ENCODE measurements at places on chromosomes 2 and 18.

DNA sequence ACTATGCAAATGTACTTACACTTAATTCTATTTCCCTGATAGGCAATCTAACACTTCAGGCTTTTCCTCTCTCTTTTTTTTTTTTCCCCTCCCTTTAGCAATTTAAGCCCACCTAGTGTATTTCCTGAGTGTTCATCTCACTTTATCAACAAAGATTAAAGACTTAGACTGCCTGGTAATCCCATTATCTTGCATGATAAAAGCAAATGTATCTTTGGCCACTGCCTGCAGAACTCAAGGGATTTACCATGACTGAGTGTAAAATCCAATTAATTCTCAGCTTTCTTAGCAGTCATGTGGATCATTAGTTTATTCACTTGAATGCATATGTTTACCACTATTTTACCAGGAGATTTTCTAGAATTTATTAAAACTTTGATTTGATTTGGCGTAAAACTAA, 1102.2 kb upstream of the GYPC start:
- no peak for DNase-seq

DNA sequence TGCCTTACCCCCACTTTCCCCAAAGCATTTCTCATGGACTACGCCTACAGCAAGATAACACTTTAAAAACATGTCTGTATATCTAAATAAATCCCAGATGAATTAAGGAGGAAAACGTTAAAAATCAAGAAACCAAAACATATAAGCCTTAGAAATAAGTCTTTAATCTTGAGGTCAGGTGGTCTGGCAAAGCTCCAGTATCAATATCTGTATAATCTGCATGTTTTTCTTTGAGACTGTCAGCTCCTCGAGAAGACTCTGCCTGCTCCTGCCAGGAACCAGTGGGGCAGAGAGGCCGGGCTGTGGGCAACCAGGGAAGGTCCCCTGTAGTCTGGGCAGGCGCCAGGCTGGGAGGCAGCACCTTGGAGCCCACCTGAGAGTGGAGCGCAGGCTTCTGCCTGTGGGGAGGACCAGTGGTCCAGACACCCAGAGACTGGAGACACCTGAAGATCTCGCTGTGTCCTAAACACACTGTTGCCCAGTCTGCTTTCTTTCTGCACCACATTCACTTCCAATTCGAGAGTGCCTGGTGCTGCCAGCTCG, 291.0 kb upstream of the SOX11 start:
- DNase-seq = no peak

- DNase-seq = no peak
Measured at GRCh38 chr2:69082430-69082997, 69.5 kb downstream of the ANTXR1 start.

DNA sequence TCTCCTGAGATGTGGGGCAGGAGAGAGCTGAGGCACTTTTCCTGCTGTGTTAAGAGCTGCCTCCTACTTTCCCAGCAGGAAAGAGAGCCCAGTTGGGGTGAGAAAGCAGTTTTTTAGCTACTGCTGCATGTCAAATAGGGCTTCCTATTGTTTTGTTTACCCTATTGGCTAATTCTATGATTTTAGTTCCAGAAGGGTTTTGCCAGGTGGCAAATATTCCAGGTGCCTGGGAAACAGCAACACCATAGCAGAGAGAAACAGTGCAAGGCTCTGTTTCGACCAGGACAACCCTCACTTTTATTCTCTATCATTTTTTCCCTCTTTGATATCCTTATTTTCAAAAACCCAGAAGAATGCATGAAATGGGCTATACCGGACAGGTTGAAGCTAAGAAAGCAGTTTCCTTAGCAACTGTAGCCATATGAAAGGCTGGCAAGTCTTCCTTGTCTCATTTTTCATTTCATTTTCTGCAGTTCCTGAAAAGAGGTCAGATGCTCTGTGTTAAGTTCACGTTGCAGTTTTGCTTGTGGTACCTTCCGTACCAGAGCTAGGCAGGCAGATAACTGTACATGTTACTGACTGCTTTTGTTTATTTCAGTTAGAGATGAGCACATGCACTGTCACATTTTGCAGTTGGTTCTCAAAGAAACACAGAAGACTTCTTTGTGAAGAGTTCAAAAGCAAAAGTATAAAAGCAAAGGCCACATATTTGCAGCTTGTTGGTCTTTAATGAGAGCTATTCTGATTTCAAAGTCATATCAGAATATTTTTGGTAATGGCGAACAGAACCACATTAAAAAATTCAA, 84.8 kb downstream of the AQP4 start:
- DNase-seq = no peak

DNA sequence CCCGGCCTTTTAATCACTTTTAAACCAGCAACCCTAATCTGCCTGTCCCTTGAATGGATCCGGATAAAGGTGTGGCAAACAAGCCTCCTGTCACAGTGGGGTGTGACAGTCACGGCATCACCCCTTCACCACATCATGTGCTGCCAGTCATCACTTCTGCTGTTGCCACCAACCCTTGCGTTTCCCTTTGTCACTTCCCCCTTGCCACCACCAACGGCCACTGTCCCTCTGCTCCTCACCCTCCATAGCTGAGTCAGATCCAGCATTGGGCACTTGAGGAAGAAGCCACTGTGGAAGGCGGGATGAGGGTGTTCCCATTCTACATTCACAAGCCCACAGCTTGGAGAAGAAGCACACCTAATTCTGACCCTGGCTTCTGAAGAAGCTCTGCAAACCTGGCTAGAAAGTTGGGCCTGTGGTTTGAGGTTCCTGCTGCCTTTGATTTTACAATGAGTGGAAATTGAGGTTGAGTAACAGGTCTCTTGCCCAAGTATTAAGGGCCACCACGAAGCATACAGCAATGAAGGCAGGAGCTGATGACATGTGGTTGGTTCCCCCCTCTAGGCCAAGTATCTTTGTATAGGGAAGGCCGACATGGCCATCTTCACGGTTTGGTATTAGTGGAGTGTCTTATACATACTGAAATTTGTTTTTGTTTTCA, 22.9 kb upstream of the DARS1 start:
- DNase-seq = no peak

- no peak for DNase-seq
Measured at GRCh38 chr2:234289834-234290590, 206.9 kb downstream of the ARL4C start.

GRCh38 chr2:170404846-170405245, 226.9 kb downstream of the MYO3B start:
- DNase-seq = no peak

DNA sequence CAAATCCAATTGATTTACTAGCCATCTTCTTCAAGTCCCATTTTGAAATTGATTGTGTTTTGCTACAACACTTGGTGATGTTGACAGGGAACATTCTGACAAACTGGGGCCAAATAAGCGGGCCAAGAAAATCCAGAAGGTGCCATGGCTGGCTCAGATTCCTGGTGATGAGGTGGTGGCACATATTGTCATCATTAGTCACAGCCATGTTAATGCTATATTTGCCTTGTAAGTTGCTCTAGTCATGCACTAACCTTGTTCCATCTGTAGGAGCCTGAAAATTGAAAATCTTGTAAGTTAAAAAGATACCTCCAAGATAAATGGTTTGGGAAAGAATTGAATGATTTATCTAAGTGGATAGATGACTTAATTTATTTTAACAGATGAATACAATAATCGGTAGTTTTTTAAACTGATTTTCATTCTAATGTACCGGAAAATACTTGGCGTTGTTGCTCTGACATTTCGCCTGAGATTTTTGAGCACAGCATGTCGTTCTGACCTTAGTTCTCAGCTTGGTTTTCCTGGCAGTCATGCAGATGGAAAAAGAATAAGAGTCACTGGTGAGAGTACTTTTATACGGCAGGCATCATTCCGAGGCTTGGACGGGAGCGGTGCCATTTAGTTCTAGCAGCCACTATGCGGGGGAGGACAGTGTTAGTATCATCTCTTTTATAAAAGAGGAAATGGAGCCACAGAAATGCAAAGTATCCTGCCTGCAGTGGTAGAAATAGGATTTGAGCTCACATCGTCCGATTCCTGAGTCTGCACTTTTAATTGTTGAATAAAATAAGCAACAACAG, 133.9 kb downstream of the ZNF532 start:
- no peak for DNase-seq

GRCh38 chr2:37342591-37343220, 1.7 kb upstream of the QPCT start:
- DNase-seq = no peak

GRCh38 chr18:48193521-48194492, 215.4 kb downstream of the ZBTB7C start:
- no peak for DNase-seq

- no peak for DNase-seq
Measured at GRCh38 chr2:46632349-46632748, 153.0 kb downstream of the TMEM247 start.

DNA sequence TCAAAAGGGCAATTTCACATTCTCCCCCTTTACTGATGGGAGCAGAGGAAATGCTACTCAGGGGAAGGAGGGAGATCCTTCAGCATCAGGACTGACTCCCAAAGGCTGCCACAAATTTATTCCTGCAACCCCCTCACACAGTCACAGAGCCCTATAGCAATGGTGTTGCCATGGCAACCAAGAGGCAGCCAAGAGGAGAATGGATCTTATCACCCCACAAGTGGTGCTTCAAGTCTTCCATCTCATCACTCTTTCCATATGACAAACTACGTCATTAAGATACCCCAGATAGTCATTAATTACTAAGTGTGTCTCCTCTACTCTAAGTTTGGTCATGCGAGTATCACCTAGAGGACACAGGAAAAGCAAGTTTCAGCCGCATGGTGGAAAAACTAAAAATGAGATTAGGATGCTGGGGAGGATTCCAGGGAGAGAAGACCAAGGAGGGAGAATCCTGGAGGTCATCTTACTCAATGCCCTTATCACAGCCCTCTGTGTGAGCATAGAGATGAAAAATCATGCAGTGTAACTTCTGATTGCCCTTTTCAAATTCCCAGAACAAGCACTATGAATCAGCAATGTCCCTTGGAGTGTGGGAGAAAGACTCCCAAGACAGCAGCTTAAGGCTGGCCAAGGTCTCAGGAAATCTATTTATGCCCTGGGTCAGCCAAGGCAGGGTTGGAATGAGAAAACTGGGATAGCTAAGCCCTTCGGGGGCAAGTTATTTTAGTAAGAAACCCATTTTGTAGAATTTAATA, 885.7 kb upstream of the KLHL29 start:
- peak; percentile 1 for DNase-seq

GRCh38 chr2:240557101-240557751, 562 bp downstream of the ANKMY1 start:
- no peak for DNase-seq

GRCh38 chr2:26651470-26651771, 10.3 kb upstream of the CIB4 start:
- DNase-seq = no peak
